Stimulated activated CD8-positive, alpha-beta memory T cell treated with anti-CD3 and anti-CD28 coated beads, Interleukin-7, amount 100 ng/mL, for 24 hours (primary cell): ENCODE measurements at places on chromosomes 11 and 22.

- no peak for DNase-seq
These were observed 241.2 kb downstream of the CASP12 start for GRCh38 chr11:104657083-104657482.

DNA sequence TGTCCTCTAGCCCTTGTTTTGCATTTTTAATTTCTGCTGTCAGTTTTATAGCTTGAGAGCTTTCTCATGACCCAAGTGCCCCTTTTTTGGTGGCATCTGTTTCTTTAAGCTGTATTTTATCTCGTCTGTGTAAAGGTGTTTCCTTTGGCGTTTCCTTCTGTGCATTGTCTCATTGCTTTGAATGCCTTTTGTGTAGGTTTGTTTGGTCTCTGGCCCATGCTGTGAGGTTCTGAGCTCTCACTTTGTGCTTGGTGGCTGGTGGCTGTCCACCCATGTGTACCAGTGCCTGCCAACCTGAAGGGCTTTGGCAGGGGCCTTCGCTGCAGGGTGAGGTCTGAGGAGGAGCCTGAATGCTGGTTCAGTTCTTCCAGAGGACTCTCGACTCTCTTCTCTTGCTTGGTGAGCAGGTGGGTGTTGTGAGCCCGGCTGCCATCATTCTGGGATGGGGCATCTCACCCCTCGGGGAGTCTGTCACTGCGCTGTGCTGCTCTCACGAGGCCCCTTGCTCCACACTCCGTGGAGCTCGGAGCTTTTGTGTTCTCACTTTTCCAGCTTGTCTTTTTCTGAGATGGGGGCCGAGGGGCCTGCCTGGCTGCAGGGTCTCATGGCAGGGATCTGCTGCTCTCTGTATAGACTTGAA lies 14.9 kb downstream of the AP2A2 start:
- DNase-seq, result no peak

DNA sequence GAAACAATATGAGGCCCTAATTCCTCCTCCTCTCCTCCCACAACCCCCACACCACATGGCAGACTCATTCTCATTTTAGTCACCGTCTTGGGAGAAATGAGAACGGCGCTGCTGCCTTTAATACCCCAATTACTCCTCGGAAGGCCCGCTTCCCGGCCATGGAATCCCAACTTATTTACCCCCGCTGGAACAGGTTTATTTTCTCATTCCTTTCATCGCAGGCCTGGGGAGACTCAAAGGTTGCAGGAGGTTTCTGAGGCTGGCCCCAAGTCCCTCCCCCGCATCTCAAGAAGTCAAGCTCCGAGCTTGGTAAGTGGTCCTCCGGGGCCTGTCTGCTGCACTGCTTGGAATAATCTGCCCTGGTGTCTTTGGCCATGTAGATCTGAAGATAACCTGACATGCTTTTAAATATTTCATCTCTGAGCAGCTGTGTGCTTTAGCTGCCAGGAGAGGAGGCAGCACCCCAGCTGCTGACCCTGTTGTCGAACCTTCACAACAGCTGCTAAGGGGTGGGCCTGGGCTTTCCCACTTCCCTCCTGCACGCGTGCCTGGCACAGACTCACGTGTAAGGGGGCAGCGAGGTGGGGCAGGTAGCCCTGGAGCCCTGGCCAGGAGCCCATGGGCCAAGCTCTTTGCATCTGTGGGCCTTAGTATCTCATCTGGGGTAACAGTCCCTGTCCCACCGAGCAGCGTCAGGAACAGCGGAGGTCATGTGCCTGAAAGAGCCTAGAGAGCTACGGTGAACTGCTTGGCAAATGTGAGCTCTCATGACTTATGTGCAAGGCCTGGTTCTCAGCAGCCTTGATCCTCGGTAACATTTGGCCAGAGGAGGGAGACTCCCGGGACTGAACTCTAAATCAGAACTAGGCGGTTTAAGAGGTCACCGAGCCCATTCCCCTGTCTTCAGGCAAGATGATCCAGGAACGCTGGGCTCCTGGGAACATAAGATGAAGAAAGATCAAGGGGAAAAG lies 164.6 kb downstream of the ST3GAL4 start:
- no peak for DNase-seq

- DNase-seq, result no peak
These were observed 60.7 kb upstream of the CSNK2A3 start for GRCh38 chr11:11413776-11414175.

DNA sequence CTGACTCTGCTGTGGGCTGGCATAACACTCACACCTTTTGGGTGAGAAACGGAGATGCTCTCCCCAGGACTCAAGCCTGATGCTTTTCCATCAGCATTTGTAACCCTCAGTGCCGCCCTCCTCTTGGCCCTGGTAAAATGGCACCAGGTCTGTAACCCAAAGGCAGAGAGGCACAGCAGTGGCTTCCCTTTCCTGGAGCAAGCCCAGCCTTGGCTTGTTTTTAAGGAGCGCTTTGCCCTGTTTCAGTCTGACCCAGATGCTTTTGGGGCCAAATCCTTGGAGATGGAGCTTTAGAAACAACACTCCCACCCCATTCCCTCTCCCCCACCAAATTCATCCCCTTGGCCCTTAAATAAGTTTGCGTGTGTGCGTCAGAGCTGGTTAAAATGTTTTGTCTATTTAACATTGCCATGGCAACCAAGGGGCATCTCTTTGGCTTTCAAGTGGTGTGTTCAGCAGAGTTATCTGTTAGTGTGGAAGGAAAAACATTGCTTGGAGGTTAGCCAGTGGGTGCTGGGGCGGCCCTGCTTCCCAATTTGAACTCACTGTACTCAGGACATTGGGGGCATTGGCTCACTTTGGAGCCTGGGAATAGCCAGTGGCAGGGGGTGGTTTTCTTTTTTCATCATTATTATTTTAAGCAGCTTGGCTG lies 134.1 kb downstream of the NAV2 start:
- DNase-seq, result no peak

DNA sequence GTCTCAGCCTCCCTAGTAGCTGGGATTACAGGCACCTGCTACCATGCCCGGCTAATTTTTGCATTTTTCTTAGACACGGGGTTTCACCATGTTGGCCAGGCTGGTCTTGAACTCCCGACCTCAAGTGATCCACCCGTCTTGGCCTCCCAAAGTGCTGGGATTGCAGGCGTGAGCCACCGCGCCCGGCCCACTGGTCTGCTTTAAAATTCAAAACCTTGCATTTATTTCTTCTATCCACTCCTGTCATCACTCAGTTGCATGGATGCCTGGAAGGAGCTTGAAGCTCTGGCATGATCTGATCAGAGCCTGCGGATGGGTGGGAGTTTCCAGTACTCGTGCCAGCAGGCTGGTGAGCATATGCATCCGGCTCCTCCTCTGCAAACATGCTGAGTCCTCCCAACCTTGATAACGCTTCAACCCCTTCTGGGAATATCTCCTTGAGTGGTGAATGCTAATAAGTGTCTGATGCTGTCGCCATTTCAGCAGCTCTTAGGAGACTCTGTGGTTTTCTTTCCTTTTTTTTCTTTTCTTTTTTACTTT lies 39.6 kb downstream of the UBASH3B start:
- DNase-seq, result no peak

DNA sequence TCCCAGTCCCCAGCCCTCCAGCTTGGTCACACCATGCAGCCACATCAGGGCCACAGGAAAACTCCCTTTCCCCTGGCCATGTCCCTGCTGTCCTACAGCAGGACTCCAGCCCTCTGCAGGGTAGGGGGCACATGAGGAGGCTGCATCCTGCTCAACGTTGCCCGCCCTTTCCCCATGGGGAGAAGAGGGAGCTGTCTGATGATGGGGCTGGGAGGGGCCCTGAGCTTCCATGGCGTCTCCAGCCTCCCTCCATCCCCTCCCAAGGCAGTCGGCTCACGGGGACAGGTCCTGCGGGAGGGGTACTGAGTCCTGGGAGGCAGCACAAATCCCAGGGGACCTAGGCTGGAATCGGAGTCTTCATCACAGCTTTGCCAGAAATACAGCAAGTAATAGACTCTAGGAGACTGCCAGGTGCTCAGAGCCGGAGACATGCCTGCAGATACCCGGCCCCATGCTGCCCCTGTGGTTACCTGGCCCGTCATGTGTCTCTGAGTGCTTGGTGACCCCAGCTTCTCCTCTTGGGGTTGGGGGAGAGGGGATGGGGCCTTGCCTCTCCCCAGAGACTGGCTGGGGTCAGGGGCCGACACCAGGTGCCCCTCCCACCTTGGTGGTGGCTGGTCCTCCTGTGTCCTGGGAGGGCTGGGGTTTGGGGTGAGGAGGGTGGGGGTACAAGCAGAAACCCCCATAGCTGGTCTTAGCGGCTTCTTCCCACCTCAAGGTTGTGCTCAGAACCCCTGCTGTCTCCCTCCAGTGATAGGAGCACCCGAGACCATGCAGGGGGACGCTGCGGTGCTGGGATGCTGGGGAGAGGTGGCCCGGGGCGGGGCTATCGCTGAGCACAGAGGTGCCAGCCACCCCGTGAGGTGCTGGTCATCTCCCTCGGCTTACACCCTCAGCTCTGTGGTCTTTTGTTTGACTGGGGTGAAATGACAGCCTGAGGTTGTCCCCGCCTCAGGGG lies 2.3 kb downstream of the MRGPRE start:
- no peak for DNase-seq

GRCh38 chr22:40908895-40909294 lies 42.3 kb upstream of the RBX1 start:
- no peak for DNase-seq

DNA sequence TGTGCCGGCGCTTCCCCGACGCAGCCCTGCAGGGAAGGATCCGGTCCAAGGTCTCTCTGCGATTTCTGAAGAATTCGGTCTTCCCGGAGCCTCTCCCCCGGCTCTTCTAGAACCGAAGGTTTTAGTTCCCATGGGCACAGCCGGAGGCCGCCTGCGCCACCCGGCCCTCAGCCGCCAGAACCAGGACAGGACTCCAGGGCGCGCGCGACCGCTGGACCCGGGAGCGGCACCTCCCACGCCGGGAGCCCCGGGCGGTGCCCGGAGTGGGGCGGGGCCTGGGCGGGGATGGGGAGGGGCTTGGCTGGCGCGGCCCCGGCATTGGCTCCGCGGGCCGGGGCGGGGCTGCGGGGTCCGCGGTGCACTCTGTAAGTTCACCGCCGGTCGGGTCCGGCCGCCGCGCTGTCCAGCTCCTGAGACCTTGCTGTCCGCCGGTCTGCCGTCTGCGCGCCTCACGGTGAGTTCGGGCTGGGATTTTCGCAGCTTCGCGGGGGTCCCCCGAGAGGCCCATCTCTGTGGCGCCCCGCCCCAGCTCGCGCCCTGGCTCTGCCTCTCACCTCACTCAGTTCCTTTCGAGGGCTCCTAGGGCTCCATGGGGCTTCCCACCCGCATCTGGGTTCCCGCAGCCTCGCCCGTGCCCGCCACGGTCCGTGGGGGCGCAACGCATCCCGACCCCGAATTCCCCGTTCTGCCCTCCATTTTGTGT lies at the start of gene CDC42EP2:
TSS of gene CDC42EP2 (plus strand) at position 366 of the 703 bp plus-strand sequence. CDS start 6,033 bp downstream, outside the sequence.
- peak; percentile 59 for DNase-seq

GRCh38 chr11:102591160-102591718 lies 33.9 kb downstream of the MMP20 start:
- DNase-seq, result no peak

GRCh38 chr11:97856666-97857065 lies 1164.1 kb upstream of the CNTN5 start:
- DNase-seq, result no peak

GRCh38 chr11:120183701-120184141 lies 27.1 kb upstream of the OAF start:
- DNase-seq, result no peak

DNA sequence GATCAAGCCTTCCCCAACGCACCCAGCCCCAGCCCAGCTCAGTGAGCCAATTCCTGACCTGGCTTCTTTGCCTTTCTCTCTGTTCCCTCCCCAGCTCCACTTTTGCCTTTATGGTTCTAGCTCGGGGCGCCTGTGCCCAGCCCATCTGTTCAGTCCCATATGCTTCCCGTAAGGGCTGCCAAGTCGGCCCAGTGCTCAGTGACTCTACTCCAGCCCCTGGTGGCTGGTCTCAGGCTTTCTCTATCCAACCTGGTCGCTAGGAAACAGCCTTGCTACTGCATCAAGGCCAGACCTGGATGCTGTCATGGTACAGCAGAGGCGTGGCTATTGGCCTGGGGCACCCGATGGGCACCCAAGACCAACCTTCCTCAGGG lies 178.0 kb downstream of the DSCAML1 start:
- DNase-seq, result no peak

DNA sequence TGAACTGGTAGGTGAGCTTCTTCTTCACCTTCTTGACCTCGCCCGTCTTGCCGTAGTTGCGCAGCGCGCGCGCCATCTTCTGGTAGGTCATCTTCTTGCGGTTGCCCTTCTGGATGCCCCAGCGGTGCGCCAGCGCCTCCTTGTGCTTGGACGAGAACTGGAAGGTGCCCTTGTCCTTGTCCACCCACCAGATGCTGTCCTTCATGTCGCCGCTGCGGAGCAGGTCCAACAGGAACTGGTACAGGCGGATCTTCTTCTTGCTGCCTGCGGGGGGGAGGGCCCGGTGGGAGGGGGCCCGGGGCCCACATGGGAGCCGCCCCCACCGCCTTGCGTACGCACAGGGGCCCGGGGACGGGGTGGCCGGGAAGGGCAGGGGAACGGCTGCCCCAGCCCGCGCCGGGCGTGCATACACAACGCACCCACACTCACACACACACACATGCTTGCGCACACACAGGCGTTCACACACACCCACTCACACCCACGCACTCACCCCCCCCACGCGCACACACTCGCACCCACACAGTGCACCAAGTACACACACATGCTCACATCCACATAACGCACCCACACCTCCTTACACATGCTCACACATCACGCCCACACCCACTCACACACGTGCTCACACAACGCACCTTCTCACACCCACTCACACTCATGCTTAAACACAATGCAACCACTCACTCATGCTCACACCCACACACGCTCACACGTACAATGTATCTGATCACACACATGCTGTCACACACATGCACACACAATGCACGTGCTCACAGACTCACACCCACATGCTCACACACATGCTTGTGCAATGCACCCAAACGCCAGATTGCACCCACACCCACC lies 3.0 kb upstream of the MYBPC3 start:
- DNase-seq, result no peak

DNA sequence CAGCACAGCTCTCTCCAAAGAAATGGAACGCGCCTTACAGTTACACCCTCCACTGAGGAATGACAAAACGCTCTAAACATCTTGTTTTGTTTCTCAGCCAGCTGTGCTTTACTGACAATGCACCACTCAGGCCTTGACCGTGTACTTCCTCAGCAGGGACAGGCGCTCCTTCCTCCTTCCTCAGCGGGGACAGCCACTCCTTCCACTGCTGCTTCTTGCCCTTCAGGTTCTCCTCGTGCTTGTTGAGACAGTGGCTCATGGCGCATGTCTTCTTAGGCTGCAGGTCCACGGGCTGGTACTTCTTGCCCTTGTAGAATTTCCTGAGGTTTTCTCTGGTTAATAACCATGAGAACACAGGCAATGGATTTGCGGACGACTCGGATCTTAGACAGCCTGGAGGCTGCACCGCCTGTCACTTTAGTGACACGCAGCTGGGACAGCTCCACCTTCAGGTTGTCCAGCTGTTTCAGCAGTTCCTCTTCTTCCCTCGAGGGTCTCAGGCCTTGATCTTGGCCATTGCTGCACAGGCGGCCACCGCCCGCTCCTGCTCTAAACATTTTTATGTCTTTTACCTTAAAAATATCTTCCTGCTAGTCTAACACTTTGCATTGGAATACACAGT lies 613.8 kb downstream of the BRD1 start:
- DNase-seq, result no peak

DNA sequence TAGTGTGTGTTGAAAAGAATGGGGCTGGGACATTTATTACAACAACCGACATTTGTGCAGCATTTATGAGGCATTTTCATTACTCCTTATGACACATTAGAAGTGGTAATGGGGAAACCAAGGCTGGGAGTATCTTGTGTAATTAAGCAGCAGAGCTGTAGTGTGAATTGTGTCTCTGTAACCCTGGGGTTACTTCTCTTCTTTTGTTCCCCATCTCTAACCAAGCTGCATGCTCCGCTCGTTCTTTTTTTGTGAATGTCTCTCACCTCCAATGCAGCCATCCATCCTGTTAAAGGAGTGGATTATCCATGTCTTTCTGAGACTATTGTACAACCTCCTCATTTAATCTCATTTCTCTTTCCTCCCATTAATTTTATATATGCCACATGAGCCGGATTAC lies 65.7 kb downstream of the ENDOD1 start:
- DNase-seq, result no peak
